Ovary (tissue), 10 donors: ENCODE measurements at places on chromosomes 3 and 15.

GRCh38 chr15:60121845-60122244 is 117.7 kb downstream of the FOXB1 start:
- no peak for DNase-seq
- no peaks in the 10 kb centered on the region for H3K27me3 ChIP-seq
- peaks cover 1% of the 10 kb centered on the region for H3K4me1 ChIP-seq
- H3K27ac ChIP-seq, result no peak overlapping the region

DNA sequence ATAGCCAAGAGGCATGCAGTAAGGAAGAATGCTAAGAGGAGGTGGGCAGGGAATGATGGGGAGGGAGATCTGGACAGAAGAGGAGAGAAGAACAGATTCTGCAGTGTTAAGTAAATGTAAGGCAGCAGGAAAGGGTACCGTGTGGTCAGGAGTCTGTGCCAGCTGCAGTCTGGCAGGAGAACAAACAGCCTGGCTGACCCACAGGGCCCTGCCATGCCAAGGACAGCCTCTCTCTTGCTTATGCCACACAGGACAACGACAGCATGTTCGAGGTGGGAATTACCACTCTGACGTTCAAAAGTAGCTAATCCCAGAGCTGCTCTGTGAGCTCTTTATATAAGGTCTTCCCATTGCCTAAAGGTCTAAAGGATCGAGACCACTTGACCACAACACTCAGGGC is 31.3 kb downstream of the DAPK2 start:
- H3K27ac ChIP-seq, result no peak overlapping the region
- no peaks in the 10 kb centered on the region for H3K4me1 ChIP-seq
- no peaks in the 10 kb centered on the region for H3K36me3 ChIP-seq
- H3K4me3 ChIP-seq, result no peak overlapping the region
- no peaks in the 10 kb centered on the region for H3K27me3 ChIP-seq

DNA sequence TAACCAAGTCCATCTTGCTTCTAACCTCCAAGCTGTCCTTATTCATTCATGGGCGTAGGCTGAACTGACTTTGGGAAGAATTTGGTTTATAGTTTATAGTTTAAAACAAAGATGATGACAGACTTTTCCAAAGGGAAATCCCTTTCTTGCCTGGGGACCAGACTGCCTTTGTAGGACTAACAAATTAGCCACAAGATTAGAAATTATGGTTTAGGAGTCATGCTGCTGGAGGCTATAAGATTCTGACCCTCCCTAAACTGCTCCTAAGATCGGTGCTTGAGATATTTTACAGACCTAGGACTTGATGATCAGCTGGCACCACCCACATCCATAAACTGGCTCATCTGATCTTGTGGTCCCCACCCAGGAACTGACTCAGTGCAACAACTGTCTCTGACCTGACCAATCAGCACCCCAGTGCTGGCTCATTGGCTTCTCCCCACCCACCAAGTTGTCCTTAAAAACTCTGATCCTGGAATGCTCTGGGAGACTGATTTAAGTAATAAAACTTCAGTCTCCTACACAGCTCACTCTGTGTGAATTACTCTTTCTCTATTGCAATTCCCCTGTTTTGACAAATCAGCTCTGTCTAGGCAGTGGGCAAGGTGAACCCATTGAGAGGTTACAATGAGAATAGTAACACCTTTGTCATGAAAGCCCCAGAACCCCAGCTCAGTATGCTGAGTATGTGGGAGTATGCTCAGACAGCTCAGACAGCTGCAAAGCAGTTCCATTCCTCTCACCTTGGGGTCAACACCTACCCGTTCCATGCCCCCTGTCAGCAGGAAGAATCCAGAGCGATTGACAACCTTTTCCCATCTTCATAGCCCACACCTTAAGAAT is 51.6 kb upstream of the C15orf39 start:
- no peaks in the 10 kb centered on the region for H3K36me3 ChIP-seq
- H3K4me1 ChIP-seq, result no peaks in the 10 kb centered on the region
- no peaks in the 10 kb centered on the region for H3K27me3 ChIP-seq
- no peak for DNase-seq
- H3K4me3 ChIP-seq, result no peak overlapping the region

DNA sequence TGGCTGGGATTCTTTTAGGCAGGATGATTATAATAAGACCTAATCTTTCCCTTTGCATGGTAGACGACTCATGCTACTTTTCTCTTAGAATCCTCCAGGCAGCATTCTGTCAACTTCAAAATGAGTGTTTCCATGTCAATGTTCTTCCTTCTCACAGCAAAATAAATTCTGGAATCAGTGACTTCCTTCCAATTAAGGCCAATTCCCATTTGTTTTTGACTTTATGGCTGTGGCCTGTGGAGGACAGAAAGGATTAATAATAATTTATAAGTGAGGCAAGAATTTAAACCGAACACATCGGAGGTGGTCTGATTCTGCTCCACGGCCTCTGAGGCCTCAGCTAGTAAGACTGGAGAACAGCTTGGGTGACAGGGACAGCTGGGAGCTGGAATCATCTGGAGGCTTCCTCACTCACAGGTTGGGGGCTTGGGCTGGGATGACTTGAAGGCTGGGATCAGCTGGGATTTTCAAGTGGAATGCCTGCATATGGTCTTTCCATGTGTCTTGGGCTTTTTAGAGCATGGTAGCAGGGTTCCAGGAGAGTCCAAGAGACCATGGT is 241.8 kb upstream of the MCTP2 start:
- no peaks in the 10 kb centered on the region for H3K36me3 ChIP-seq
- DNase-seq, result no peak
- H3K4me1 ChIP-seq, result no peaks in the 10 kb centered on the region
- H3K27me3 ChIP-seq, result no peaks in the 10 kb centered on the region
- no peak overlapping the region for H3K4me3 ChIP-seq

GRCh38 chr15:83248151-83249029 is 36.1 kb downstream of the BNC1 start:
- H3K4me3 ChIP-seq, result no peak overlapping the region
- H3K27me3 ChIP-seq, result no peaks in the 10 kb centered on the region
- no peaks in the 10 kb centered on the region for H3K36me3 ChIP-seq
- H3K4me1 ChIP-seq, result no peaks in the 10 kb centered on the region
- H3K27ac ChIP-seq, result no peak overlapping the region

DNA sequence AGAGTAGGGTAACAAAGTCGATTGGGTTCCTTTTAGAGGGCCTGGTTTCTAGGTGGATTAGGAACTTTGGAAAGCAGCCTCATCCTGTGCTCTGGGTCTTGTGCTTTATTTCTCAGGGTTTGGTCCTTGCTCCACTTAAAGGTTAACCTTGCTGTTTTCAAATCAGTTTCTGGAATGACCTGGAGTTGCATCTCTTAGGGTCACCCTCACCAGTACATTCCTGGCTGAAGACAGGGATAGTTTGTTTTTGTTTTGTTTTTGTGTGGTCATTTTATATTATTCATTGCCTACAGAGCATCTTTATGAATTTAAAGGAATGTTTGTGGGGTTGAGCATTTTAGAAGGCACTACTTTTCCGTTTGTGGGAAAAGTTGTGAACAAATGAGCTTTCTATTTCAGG is 45.5 kb upstream of the ZNF280D start:
- DNase-seq, result no peak
- H3K36me3 ChIP-seq, result no peaks in the 10 kb centered on the region
- no peak overlapping the region for H3K4me3 ChIP-seq
- H3K27ac ChIP-seq, result no peak overlapping the region
- no peaks in the 10 kb centered on the region for H3K4me1 ChIP-seq
